ENCODE measurements at places on chromosomes 16 and 17. TPM values are rescaled to one million over a fixed set of nuclear protein-coding genes. Genes with fewer than 3 reads are reported as not detected.
A peak's percentile ranks its signal among the peaks of the same experiment; 100 is the strongest.

DNA sequence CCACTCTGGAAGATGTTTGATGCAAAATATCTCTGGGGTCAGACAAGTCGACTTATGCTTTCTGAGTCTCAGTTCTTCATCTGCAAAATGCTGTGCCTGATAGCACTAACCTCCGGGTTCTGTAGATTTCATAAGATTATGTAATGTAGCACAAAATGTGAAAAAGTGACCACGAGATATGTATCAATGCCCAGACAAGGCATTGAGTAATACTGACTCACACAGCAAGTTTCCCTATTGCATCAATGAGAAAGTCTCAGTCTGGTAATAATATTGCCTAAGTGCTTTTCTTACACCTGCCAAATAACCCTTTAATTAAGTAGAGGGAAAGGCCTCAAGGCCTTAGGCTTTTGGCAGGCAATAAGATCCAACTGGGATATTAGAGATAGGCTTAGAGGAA, 41.4 kb upstream of the MMP2 start:
- no peak for DNase-seq

GRCh38 chr17:72735592-72735991, 356.9 kb downstream of the SLC39A11 start:
- DNase-seq, result no peak

- no peak for DNase-seq
Observed at GRCh38 chr17:14859542-14859941, 405.6 kb downstream of the PMP22 start.

DNA sequence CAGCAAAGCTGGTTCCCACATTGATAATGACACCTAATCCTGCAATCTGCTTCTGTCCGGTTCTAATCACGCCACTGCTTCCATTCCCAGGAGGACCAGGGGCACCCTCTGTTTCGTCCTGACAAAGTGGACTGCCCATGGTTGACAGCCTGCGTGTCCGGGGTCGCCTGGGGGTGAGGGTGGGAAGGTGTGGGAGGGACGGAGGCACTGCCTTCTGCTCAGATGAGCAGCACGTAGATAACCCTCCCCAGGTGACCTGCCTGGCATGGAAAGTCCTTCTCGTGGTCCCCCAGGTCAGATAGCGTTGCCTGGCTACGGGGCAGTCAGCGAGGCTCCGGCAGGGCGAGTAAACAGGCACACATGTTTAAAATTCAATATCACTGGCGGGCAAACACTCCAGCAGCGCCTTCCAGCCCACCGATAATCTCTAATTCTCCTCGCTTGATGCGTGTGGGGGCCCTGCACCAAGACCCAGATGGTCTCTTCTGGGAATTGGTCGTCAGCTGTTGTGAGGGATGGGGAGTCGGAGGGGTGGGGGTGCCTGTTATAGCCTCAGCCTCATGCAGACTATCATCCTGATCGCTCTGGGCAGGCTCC, 132.2 kb downstream of the RAP1GAP2 start:
- no peak for DNase-seq

DNA sequence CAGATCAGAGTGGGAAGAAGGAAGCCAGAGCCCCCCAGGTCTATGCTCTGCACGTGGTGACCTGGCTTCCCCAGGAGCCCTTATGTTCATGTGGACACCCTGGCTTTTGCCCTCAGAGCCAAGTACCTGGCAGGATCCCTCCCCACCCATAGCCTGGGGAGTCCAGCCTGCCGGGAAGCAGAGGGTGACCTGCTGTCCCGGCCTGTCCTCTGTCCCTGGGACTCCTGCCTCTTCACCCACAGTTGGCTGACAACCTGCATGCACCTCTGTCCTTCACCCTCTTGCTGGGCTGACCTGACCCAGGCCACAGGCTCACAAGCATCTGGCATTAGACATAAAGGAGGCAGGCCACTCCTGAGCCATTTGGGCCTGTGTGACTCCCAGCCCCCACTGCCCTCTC, 60.2 kb downstream of the SMPD3 start:
- peak; percentile 22 for DNase-seq

GRCh38 chr17:76207275-76208059, 32.8 kb downstream of the RNF157 start:
- DNase-seq, result no peak

DNA sequence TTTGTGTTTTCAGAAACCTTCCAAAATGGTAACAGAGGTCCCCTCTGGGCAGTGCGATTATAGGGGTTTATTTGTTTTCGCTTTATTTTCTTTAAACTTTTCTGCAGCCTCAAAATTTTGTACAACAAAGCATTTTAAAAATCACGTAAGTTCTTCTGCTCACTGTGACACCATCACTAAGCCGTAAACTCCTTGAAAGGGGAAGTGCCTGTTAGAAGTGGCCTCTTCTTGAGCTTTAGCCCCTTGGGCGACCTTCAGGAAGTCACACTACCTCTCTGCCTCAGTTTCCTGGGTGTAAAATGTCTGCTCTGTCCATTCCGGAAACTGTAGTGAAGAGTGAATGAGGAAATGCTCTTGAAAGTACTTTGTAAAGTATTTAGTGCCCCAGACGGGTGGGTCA, 26.6 kb downstream of the ARHGAP27 start:
- no peak for DNase-seq

- DNase-seq, result peak; percentile 57
Observed at GRCh38 chr16:88783391-88784073, 1.5 kb downstream of the PIEZO1 start.

- no peak for DNase-seq
Observed at GRCh38 chr16:81626181-81626674, 152.9 kb upstream of the PLCG2 start.

DNA sequence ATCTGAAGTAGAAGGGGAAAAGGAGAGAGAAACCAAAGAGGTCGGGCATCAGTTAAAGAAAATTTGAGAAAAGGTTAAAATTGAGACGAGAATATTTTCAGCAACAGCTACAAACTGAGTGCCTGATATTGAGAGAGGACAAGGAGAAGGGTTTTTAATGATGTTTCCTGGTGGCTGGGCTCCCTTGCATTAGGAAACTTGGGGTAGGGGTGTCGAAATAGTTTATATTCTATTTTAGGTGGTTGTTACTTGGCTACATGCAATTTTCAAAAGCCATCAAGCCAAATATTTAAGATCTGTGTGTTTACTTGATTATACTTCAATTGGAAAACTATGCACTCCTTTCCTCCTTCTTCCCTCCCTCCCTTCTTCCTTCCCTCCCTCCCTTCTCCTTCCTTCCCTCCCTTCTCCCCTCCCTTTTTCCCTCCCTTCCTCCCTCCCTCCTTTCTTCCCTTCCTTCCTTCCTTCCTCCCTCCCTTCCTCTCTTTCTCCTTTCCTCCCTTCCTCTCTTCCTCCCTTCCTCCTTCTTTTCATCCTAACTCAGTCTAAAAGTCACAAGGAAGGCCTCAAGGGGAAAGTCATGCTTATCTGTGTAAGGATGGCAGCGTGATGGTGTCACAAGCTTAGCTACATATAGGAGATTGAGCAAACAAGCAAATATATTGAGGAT, 1.8 kb upstream of the APOH start:
- no peak for DNase-seq

DNA sequence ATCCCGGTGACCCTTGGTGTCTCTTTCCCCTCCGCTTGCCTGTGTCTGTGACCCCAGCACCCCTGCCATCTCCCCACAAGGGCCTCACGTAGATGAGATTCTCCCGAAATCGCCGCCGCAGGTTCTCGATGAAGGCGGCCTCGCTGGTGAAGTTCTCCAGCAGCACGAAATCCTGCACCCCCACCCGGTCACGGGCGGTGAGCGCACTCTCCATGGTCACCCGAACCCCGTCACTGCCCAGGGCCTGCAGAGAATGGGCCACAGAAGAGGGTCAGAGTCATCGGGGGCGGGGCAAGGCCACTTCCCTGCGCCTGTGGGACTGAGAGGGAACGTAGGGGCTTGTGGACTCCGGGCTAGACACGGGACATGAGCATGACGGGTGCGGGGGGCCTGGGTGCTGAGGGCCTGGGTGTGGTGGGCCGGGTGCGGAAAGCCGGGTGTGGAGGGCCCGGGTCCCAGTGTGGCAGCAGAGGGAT, 8.4 kb downstream of the MYO1C start:
- no peak for DNase-seq

DNA sequence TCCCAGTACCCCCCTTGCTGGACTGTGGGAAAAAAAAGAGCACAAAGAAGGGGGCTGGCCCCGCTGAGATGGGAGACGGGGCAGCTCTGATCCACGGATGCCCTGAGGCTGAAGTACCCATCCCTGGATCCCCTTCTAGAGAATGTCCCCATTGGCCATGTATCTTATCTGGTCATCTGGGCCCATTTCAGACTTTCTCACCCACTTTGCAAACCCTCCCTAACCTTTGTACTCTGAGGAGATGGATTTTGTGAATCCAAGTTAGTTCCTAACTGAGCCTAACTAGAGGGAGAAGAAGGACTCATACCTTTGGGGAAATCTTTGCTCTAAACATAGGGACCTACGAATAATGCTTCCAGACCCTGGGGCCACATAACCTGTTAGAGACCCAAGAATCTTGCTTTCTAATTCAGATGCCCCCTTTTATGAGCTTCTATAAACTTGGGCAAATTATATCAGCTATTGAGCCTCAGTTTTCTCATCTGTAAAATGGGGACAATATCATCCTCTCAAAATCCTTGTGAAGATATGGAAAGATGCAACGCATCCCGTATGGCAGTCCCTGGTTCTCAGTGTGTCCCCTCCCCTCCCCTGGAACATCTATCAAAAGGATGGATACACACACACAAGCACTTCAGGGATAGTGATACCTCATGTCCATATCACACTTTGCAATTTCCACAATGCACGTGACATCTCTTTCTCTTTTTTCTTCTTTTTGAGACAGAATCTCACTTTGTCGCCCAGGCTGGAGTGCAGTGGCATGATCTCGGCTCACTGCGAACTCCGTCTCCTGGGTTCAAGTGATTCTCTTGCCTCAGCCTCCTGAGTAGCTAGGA, 16.8 kb upstream of the FZD2 start:
- DNase-seq, result no peak

- DNase-seq, result no peak
Observed at GRCh38 chr17:71342737-71343136, 778.1 kb upstream of the SOX9 start.

- peak; percentile 61 for DNase-seq
Observed at GRCh38 chr16:87705771-87706277, 60.0 kb downstream of the KLHDC4 start.

GRCh38 chr17:19948116-19948943, 29.3 kb downstream of the AKAP10 start:
- DNase-seq, result no peak

- no peak for DNase-seq
Observed at GRCh38 chr16:30491744-30492308, 19.3 kb downstream of the ITGAL start.

- no peak for DNase-seq
Observed at GRCh38 chr17:46994993-46995392, 15.9 kb upstream of the RPRML start.

DNA sequence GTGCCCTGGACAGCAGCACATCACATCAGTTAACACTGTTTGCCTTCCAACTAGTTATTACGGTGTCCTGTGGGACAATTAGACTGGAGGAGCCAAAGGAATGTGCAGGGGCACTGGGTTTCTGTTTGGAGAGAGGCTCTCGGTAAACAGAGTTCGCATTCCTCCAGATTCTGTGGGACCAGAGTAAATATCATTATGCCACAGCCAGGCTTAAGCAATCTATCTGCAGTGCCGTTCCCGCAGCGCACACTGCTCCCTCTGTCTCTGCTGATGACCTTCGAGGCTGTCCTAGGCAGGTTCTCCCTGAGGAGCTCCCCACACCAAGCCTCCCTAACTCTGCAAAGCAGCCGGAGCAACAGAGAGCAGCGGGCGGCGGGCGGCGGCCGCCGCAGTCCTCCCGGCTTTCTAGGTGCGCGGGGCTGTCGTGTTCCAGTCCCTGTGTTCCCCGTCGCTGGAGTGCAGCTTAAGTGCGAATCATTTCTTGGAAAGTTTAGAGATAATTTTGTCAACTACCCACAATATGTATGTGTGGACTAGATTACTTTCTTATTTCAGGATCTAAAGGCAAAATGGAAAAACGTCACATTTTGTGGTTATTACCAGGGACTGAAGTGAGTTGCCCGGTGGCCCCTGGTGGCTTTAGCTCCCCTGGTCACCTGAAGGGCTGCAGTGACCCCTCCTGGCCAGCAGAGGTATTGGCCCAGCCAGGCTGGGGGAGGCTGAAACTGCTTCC, 43.3 kb downstream of the PGS1 start:
- peak; percentile 85 for DNase-seq

GRCh38 chr16:51150888-51151320, at the start of gene SALL1:
TSS of gene SALL1 (minus strand) at chr16:51151270. CDS start at chr16:51151241, 29 bp downstream.
- no peak for DNase-seq

GRCh38 chr17:57401556-57402488, 145.5 kb downstream of the MSI2 start:
- no peak for DNase-seq

- DNase-seq, result peak; percentile 69
Observed at GRCh38 chr17:40086150-40087044, 14.0 kb downstream of the NR1D1 start.

DNA sequence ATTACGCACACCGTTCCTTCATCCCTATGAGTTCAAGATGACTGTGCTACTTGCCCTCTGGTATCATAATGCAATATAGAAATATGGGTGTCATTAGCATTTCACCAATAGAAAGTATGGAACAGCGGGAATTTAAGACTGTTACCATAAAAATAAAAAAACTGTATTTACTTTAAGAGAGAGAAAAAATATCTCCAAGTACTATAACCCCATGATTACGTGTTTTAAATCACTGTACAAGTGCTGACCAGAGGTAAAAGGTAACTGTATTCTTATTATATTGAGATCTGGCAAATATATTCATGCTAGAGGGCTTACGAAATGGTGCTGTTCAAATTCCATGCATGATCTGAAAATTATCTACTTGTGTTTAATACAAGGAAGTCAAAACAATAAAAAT, 5.2 kb downstream of the SDR42E1 start:
- no peak for DNase-seq

DNA sequence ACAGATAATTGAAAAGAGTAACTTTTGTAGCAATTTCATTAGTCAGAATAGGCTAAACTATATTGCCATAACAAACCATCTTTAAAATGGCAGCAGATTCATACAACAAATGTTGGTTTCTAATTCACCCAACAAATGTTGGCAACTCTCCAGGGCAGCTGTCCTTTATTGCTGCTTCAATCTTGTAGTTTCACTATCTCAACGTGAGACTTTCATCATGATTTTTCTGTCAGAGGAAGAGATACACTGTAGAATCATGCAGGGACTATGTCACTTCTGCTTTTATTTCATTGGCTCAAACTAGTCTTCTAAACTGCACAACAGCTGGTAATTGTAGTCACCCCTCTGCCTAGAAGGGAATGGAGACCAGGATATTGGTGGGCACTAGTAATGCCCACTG, 174.2 kb downstream of the TANC2 start:
- DNase-seq, result no peak

- DNase-seq, result no peak
Observed at GRCh38 chr17:63430223-63430622, 15.9 kb downstream of the CYB561 start.

The JPH3 gene
- 0.12 TPM for total RNA-seq

The MARCHF10 gene
- 5.1 TPM for total RNA-seq

The OMG gene
- 12.4 TPM for total RNA-seq

The CCDC154 gene
- 3.1 TPM for total RNA-seq

The ORC6 gene
- 1.3 TPM for total RNA-seq

The GP1BA gene
- 0.92 TPM for total RNA-seq

The KRT9 gene
- not detected for total RNA-seq

The TP53TG3E gene
- not detected for total RNA-seq

The CHST4 gene
- total RNA-seq, result 0.27 TPM

The LRRC46 gene
- 11.6 TPM for total RNA-seq

The BRIP1 gene
- total RNA-seq, result 0.83 TPM

The TEPSIN gene
- total RNA-seq, result 43.2 TPM

The C16orf96 gene
- total RNA-seq, result 0.21 TPM

The HASPIN gene
- 0.68 TPM for total RNA-seq

The PPP1R27 gene
- total RNA-seq, result not detected

The ABCA6 gene
- total RNA-seq, result 32.0 TPM

Measured in lower lobe of right lung (tissue), 2 donors.